ENCODE measurements at places on chromosomes 2 and 18.

DNA sequence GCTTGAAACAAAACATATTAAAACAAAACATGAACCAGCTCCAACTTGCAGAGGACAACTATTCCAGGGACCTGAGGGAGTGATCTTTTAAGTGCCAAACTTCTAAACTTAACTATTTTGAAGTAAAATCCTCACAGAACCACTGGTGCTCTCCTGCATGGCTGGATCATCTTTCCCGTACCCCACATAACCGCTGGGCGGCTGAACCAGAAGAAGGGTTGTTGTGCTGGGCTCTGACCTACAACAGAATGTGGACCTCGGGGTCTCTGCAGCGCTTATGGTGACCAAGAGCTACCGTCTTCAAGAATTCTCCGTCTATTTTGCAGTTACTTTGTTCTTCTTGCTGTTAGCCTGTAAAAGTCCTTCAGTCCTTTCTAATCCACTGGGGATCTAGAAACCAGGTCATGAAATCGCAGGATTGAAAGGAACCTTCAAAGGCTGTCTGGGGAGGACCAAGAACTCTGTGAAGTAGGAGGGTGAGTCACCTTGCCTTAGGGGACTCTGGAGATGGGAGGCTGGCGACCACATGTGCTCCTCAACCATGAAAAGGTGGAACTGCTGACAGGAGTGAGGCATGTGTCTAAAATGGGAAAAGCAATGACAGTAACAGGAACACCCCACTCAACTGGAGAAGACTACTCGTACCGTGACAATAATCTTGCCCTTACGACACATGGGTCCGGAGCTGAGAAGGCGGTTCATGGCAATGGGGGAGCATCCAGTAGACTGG, 46.6 kb downstream of the HDLBP start:
- no peak for DNase-seq

GRCh38 chr2:105786231-105787230, 41.8 kb downstream of the NCK2 start:
- no peak for DNase-seq

- DNase-seq, result no peak
These were observed 34.4 kb downstream of the NEMP2 start for GRCh38 chr2:190500054-190500502.

- DNase-seq, result no peak
These were observed 6.3 kb downstream of the FLACC1 start for GRCh38 chr2:201350879-201351278.

DNA sequence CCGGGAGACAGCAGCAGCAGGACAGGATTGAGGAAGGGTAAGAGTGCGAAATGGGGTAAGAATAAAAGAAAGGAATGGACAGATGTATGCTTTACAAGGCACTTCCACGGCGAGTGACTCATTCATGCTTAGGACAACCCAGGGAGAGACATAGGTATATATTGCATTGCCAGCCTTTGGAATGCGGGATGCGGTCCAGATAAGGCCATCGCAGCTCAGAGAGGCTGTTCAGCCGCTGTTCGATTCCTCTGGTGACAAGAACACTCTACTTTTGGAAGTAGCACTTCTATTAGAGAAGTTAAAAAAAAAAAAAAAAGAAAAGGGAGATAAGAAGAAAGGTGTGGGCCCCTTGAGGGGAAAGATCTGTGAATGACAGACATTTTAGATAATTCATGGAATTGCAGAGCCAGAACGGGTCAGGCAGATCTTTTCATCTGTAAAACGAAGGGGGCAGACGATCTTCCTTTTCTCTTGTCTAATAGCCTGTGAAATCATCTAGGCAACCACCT, 819 bp upstream of the NCOA1 start:
- no peak for DNase-seq

GRCh38 chr2:14304326-14304725, 328.2 kb upstream of the LRATD1 start:
- DNase-seq, result peak; percentile 35

- DNase-seq, result peak; percentile 3
These were observed 32.9 kb upstream of the PPM1B start for GRCh38 chr2:44135771-44136170.

- no peak for DNase-seq
These were observed 697.9 kb upstream of the ID2 start for GRCh38 chr2:7983912-7984311.

- DNase-seq, result no peak
These were observed 179.2 kb upstream of the ZNF521 start for GRCh38 chr18:25531207-25531606.

- peak; percentile 22 for DNase-seq
These were observed 45.5 kb upstream of the MSH2 start for GRCh38 chr2:47357483-47357882.

- DNase-seq, result no peak
These were observed 159.2 kb upstream of the ID2 start for GRCh38 chr2:8522687-8523086.

GRCh38 chr2:53437371-53437770, 330.2 kb upstream of the CHAC2 start:
- DNase-seq, result peak; percentile 71

DNA sequence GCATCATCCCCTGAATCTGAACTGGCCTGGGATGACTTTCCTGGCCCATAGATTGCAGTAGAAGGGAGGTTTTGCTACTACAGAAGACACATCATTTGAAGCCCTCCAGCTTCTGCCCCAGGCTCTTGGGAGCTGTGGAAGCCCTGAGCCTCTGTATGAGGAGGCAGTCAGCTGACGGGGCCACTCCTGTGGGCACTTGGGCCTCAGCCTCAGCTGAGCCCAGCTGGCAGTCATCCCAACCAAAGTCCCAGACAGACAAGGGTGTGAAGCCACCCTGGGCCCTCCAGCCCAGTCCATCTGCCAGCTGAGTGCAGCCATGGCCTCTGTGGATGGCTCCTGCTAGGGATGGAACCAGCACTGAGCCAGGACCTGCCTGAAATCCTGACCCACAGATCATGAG, 502.3 kb upstream of the HS6ST1 start:
- DNase-seq, result no peak

DNA sequence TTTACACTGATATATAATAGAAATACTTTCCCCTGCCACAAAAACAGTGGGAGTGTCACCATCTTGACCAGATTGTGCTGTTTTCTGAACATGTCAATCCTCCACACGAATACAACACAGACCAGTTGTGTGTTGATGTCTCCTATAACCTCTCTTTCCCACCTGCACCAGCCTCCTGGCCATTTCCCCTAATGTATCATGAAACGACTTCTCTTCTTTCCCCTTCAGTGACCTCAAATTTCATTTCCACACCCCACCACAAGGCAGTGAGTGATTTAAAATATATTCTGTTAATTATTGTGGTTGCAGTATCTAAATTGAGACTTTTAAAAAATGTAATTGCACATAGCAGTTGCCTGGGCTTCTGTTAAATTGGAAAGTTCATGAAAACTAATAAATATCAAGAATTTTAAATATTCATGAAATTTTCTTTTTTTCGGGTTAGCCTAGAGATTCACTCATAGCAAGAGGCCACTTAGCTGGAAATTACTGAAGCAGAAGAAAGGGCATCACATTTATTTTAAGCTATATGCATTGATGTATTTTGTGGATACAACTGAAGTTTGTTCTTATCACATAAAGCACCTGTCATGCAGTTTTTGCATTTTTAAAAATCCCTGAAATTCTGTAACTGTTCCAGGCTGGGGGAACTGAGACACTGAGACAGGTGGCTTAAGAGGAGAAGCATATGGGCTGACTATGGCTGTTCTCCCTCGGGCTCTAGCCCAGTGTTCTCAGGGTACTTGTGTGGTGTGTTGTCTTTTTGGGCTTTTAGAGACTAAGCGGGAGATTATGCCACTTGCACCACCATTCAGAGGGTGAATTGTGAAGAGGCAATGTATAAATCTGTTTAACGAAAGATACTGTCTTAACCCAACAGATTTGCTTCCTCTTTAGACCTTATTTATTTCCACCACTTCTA, 15.9 kb downstream of the FAM171B start:
- DNase-seq, result no peak

DNA sequence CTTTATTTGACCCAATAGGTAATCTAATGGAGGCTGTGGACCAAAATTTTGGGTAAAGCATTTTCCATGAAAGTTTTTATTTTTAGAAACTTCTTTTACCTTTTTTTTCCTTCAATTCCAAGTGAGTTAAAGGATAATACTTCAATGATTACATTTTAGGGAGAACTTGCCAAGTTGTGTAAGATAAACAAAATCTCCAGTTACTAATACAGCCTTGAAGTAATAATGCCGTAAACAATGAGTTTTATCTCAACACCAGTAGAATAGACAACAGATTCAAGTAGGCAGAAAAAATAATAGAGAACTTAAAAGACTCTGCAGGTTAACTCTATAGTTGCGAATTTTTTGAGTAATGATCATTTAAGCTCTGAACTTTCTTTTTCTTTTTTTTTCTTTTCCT, 807.4 kb downstream of the CNTNAP5 start:
- DNase-seq, result no peak

GRCh38 chr18:55401638-55402191, 186.3 kb downstream of the TCF4 start:
- peak; percentile 83 for DNase-seq

DNA sequence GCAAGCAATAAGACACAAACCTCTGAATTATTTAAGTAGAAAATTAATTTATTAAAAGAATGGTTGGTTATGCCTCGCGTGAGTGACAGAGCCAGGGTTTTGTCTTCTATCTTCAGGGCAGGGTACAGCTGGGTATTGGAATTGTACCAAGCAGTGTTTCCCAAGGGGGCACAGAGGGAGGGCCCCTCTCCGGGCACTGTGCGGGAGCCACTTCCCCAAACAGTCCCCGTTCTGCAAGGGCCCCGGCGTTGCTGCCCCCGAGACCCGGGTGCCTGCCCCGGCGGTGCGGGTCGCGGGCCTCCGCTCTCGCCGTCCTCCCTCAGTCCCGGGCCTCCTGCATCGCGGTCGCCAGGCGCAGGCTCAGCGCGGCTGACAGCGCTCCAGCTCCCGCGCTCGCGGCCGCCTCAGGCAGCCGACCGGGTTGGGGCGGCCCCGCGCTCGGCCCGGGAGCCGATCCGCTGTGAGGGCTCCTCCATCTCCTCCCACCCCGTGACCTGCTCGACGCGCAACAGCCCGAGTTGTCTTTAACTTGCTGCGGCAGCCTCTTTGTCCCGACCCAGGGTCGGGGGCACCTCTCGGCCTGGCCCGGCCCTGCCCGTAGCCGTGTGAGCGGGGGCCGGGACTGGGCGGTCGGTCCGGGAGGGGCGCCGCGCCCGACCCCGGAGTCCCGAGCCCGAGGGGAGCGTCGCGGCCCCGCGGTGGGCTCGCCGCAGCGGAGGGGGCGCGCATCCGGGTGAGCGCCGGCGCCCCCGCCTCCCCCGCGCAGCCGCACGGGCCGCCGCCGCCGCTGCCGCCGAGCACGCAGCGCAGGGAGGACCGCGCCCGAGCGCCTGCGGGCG, 620 bp upstream of the GALNT1 start:
- DNase-seq, result peak; percentile 52

DNA sequence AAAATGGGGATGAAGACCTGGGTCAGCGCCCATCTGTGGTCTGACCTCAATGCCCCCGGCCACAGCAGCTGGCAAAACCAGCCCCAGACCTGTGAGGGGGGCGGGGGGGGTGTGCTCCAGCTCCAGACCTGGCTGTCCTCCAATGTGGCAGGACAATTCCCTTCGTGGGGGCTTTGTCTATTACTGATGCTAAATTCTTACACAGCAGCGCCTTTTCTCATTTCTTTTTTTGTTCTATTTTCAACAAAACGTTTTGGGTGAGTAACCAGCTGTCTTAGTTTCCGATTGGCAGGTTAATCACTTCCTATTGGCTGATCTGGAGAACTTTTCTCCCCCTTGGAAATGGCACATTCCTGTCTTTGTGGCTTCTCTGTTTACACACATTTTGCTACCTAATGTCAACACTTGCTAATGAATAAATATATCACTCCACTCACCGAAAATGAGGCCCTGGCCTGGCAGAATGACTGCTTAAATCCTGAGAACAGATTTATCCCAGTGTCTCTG, 4.4 kb downstream of the SMAD7 start:
- DNase-seq, result peak; percentile 73

- peak; percentile 74 for DNase-seq
These were observed 13.4 kb downstream of the IL1R1 start for GRCh38 chr2:102155703-102156515.

DNA sequence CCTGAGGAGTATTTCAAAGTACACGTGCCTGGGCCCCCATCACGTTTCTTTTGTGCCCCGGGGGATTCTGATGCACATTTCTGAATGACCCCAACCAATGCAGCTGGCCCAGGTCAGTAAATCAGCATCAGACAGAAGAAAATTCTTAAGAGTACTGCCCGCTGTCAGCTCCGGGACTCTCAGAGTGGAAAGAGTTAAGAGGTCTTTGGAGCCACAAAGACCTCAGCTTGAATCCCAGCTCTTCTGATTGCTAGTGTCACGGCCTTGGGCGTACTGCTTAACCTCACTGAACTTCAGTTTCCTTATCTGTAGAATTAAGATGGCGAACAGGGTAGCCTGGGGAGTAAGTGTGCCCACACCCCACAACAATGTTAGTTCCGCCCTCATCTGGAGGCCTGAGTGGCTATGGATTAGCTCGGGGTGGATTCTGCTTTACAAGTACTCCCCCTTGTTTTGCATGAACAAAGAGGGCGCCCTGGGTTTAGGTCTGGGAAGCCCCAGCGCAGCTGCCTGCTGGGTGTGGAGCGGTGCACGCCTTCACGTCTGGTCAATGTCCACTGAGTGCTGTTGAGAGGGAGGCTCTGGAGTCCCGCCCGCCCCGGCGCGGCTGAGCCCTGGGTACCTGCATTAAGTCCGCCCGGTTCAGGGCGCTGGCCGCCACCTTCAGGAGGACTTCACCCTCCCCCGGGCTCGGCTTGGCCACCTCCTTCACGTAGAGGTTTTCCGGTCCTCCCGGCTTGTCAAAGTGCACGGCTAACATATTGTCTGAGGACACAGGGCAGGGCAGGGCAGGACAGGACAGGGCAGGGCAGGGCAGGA, 858 bp downstream of the TP53I3 start:
- DNase-seq, result peak; percentile 90

DNA sequence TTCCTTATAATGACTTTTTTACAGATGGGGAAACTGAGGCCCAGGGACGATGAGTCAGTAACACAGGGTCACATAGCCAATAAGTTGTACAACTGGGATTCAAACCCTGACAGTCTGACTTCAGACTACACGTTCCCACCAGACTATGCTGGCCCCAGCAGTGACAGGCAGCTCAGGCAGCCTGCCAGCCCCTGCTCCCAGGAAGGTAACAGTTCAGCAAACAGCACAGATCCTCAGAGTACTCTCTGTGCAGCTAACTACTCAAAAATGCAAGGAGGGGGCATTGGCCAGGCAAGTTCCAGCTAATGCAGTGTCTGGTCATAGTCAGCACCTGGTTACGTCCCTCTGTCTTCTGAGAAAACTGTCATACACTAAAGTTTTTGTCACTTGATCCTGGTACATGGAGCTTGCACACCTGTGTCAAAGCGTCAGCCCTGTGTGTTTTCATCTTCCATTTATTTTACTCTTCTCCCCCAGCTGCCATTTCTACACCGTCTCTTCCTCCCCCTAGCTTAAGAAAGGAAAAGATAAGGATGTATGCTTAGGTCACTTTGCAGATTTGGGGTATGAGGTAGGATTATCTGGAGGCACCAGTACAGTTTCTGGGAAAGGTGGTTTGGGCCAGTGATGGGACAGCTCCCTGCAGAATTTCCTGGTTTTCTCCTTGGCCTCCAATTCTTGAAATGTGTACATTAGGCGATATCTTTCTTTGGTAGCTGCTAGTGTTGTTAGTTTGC, 4.5 kb downstream of the SMARCAL1 start:
- no peak for DNase-seq

GRCh38 chr2:215968499-215968898, 44.9 kb downstream of the MREG start:
- DNase-seq, result no peak

All from HCEC 1CT (cell line).